ENCODE measurements at places on chromosomes 7 and 10.

DNA sequence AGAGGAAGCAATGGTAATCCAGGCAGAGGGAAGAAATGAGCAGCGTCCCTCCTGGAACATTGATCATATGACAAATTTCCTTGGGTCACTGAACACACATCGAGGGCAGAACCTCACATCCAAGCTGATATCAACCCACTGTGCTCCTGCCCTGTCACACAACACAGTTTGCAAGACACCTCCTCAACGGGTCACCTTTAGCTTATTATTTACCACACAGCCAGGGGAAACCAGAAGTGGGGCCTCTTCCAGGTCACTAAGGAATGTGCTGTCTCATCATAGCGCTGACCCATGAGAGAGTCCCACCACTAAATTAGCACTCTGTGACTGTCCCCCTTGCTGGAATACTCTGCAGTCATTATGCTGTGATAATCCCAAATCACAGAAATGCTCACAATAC lies 69.7 kb upstream of the PPP1R3C start:
- DNase-seq = no peak

- DNase-seq = no peak
Observed at GRCh38 chr10:50369931-50370330, 118.6 kb upstream of the ASAH2 start.

DNA sequence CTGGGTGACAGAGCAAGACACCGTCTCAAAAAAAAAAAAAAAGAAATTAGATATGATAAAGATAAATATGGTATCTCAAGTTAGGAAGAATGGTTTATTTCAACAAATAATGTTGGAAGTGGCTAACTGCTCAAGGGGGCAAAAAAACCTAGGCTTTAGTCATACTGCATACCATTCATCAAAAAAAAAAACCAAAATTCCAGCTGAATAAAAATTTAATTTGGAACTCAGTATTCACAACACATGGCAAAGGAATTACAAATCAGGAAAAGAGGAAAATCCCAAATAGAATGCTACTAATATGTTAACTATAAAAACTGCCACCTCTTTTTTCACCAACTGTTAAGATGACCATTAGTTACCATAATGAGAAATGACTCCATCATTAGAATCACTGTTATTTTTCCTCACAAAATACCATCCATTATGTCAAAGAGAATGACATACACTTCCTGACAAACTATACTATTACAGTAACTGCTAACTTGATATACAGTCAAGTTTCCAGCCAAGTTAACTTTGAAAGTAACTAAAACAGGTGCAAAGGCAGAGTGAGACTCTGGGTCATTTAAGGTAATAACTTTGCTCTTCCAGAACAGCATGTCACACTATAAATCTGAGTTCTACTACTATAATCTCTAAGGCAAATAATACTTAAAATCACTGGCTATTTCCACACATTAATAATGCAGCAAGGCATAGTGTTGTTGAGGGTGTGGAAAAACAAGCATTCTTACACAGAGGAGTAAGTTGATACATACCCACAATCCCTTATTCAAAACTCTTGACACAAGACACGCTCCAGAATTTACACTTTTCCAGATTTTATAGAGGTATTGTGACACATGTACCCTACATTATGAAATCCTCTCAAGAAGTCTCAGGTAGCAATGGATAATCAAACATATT lies 10.2 kb downstream of the KBTBD2 start:
- DNase-seq = no peak

- no peak for DNase-seq
Observed at GRCh38 chr10:79086822-79087221, 18.1 kb downstream of the ZMIZ1 start.

- no peak for DNase-seq
Observed at GRCh38 chr10:91907914-91908336, 1.4 kb downstream of the FGFBP3 start.

- DNase-seq = no peak
Observed at GRCh38 chr10:133278577-133279265, 2.1 kb upstream of the ADAM8 start.

DNA sequence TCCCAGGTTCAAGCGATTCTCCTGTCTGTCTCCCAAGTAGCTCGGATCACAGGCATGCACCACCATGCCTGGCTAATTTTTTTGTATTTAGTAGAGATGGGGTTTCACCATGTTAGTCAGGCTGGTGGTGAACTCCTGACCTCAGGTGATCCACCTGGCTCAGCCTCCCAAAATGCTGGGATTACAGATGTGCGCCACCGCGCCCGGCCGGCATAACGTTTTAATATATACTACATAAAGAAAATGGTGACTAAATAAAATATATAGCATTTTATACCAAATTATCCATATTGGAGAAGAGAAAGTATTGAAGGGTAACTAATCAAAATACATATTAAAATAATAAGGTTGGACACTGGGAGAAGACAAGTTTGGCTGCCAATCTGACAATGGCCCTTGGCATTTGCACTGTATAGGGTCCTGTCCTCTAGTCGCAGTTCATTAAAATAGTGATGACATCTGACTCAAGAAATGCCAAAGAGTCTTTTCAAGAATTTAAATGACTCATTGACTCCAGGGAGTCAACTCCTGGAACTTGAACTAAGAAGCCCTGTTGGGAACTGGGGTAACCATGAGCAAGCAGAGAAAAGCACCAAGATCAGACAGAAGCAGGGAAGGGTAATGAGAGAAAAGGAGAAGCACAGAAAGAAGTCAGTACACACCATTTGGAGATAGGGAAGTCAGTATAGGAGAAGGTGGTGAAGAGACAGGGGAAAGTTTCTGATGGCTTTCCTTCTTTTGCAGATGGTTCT lies 91.1 kb downstream of the CH25H start:
- DNase-seq = no peak

GRCh38 chr7:41900532-41900931 lies 197.6 kb upstream of the INHBA start:
- DNase-seq = no peak

DNA sequence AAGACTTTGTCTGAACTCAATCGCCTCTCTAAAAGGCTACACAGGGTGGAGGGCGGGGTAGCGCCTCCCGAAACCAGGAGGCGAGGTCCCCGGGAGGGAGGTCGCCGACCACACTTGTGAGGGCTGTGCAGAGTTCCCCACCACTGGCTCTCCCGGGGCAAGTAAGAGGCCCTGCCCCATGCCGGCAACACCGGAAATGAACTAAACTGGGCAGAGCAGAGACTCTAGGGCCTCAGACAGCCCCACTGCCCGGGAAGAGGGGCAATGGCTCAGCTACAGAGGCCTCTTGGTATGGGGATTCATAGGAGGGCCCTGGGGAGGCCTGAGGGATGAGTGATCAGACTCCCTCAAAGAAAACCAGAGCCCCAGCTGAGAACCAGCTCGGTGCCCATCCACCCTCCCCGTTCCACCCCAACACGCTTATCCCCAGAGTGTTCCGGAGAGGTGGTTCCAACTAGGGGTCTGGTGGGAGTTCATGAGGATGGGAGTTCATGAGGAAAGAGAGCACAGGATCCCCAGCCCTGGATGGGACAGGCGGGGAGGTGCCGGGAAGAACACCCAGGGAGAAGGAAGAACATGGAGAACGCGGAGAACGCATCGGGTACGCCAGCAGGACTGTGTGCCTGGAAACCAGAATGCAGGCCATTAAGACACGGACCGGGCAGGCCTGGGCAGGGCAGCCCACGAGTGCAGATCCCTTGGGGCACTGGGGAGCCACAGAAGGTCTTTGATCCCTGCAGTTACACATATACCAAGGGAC lies 89.4 kb upstream of the MYL10 start:
- DNase-seq = no peak

DNA sequence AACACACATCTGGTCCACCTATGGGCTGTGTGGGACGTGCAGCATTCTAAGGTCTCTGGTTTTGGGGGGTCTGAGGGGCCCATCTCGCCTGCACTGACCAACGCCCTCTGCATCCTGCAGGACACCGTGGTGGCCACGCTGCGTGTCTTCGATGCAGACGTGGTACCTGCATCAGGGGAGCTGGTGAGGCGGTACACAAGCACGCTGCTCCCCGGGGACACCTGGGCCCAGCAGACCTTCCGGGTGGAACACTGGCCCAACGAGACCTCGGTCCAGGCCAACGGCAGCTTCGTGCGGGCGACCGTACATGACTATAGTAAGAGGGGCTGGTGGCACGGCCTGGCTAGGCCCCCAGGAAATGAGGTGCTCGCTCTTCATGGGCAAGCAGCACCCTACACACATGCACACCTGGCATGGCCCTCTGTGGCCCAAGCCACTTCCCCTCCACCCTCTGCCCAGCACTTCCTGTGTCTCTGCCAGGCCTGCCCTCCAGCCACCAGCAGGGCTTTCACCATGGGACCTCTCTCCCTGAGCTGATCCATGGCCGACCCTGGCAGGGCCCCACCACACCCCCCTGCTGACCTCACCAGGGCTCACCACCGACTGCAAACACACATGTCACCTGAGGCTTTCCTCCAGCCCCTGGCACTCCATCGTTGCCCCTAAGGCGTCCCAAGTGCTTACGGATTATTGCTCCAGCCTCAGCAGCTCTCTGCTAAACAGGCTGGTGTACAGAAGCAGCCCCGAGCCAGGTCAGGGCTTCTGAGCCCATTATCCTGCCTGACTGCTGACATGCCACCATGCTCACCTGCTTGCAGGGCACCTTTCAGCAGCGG lies 29.6 kb downstream of the RET start:
- no peak for DNase-seq

DNA sequence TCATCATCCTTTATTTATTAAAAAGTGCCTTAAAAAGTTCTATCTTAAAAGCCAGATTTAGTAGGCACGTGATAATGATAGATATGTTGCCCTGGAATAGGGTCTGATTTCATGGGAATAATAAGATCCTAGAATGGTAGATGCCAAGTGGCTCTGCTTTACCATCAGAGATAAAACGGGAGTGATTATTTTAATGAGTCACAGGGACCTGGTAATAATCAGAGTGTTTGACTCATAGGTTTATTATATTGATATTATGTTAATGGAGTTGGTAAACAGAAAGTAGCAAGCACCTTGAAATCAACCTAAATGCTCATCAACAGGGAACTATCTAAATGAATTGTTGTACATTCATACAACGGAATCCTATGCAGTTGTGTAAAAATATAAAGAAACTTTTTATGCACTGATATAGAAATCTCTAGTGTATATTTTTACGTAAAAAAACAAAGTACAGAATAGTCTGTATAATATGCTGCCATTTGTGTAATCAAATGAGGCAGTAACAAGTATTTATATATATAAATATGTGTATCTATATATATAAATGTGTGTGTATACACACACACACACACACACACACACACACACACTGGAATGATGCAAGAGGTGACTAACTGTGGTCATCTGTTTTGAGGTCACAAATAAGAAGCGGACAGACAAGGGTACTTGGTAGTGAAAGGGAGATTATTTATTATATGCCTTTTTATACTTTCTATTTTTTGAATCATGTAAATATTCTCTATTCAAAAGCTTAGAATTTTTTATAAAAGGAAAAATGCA lies 78.6 kb upstream of the DYNC1I1 start:
- no peak for DNase-seq

DNA sequence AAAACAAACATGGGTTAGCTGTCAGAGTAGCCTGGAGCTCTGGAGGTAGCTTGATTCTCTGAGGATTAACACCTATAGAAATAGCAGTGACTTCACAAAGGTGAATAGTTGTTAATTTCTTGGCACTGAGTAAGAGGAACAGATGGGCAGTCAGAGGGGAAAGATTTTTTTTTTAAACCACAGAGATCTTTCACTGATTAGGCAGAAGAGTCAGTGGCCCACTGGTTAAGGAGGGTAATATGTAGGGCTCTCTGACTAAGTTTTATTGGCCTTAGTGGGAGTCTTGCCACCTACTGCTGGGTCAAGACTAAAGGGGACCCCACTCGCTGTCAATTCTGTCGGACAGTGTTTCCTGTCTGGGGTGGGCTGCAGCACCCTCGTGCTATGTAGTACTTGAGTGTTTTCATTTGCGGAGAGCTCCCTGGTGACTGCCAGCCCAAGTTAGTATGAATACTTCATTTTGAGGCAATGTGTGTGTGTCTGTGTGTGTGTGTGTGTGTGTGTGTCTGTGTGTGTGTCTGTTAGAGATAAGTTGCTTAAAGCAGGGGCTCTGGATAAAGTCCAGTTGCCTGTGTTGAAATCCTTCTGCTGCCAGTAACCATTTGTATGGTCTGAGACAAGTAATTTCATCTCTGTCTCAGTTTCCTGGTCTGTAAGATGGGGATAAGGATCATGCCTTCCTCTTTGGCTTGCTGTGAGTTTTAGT lies 145.2 kb downstream of the ARID5B start:
- DNase-seq = no peak

GRCh38 chr7:4132221-4132620 lies 549.9 kb upstream of the FOXK1 start:
- no peak for DNase-seq

DNA sequence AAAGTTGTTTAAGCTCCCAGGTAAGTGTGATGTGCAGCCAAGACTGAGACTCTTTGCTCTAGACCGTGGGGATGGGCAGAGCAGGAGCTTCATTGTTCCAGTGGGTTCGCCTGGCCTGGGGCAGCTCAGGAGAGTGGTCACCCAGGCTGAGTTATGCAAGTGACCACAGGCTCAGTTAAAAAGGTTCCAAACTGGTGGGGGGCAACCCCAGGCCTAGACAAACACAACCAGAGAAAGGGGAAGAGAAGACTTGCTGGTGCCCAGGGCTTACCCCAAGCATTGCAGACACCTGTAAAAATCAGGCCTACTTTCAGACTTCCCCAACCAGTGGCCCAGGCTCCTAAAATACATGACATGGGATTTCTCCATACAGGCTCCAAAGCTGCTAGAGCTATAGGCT lies 21.6 kb downstream of the CREB3L2 start:
- DNase-seq = no peak

DNA sequence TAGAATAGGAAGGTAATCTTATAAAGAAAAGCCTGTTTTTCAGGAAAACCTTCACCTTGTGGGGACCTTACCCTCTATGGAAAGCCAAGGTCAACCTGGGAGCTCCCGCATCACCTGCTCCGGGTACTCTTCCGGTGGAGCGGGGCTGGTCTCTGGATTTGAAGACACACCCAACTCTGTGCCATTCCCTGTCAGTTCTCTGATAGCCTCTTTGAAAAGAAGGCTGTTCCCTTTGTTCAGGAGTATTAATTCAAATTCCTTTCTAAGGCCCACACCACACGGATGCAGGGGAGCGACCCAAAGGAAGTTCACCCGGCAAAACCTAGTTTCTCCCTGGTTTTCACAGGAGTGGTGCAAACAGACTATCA lies 10.7 kb downstream of the CTBP2 start:
- no peak for DNase-seq

- DNase-seq = no peak
Observed at GRCh38 chr7:76146374-76146773, 55.3 kb upstream of the SRRM3 start.

DNA sequence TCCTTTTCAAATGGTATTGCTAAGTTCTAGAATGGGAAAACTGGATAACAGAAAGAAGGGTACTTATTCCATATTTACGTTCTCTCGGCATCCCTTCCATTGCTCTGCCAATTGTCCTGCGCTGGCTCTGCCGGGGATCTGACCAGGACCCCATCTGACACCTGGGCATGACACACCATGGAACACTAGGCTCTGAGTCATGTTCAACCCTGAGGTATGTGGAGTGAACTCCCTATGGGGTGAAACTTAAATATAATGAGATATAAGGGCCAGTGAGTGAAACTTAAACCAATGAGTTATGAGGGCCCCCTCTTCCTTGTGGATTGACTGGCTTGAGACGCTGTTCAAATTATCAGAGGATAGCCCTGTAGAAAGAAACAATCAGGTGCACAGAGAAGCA lies 55.1 kb upstream of the ZEB1 start:
- DNase-seq = no peak

- DNase-seq = no peak
Observed at GRCh38 chr10:112393341-112393740, 19.4 kb downstream of the ACSL5 start.

Data from stimulated activated CD4-positive, alpha-beta T cell treated with anti-CD3 and anti-CD28 coated beads, TNF-alpha, amount 100 ng/mL, for 1 hour (primary cell).